Lung (tissue), 17 donors: ENCODE measurements at places on chromosomes 3 and 15. TPM values are rescaled to one million over a fixed set of nuclear protein-coding genes. Genes with fewer than 3 reads are reported as not detected.

The CACNA2D3 gene
- polyA plus RNA-seq, result 1.1 TPM

The GOLGA8O gene
- polyA plus RNA-seq, result 0.22 TPM

The SLC6A1 gene
- 0.87 TPM for polyA plus RNA-seq

The DUOX1 gene
- polyA plus RNA-seq, result 70.5 TPM

The DENND6A gene
- 8.3 TPM for polyA plus RNA-seq

The SI gene
- not detected for polyA plus RNA-seq

The LDHAL6B gene
- 0.05 TPM for polyA plus RNA-seq

The DPPA4 gene
- polyA plus RNA-seq, result 0.29 TPM

The UACA gene
- polyA plus RNA-seq, result 9.2 TPM

The ROPN1B gene
- polyA plus RNA-seq, result 0.61 TPM

The IGDCC3 gene
- polyA plus RNA-seq, result not detected

The LXN gene
- 31.2 TPM for polyA plus RNA-seq

The INSYN1 gene
- 0.86 TPM for polyA plus RNA-seq

The CPN2 gene
- polyA plus RNA-seq, result not detected

The CPA3 gene
- polyA plus RNA-seq, result 2.6 TPM

The CLDN16 gene
- 0.65 TPM for polyA plus RNA-seq

The ZNF654 gene
- polyA plus RNA-seq, result 3.1 TPM

The KCNAB1 gene
- 0.61 TPM for polyA plus RNA-seq

The CELF6 gene
- polyA plus RNA-seq, result 6.4 TPM

The UCN2 gene
- polyA plus RNA-seq, result 0.16 TPM

The PODXL2 gene
- 3.1 TPM for polyA plus RNA-seq

The GOLGB1 gene
- 11.6 TPM for polyA plus RNA-seq

The NPAP1 gene
- not detected for polyA plus RNA-seq

The GABRB3 gene
- polyA plus RNA-seq, result 0.81 TPM

The NMNAT3 gene
- 2.4 TPM for polyA plus RNA-seq

The ERICH6 gene
- polyA plus RNA-seq, result not detected

The CHRFAM7A gene
- polyA plus RNA-seq, result 2.8 TPM

The NMD3 gene
- 26.3 TPM for polyA plus RNA-seq

The SAMMSON gene
- not detected for polyA plus RNA-seq

The TEX55 gene
- not detected for polyA plus RNA-seq

The P2RY13 gene
- 2.2 TPM for polyA plus RNA-seq

The LEKR1 gene
- polyA plus RNA-seq, result 0.71 TPM

The C3orf70 gene
- polyA plus RNA-seq, result 0.45 TPM

The MEX3B gene
- 0.89 TPM for polyA plus RNA-seq
